Jurkat, Clone E6-1 (cell line): ENCODE measurements at places on chromosomes 6 and 20.

- no peak for DNase-seq
Observed at GRCh38 chr6:162416831-162417537, 310.6 kb downstream of the PRKN start.

GRCh38 chr20:4691753-4692152 lies 30.0 kb upstream of the PRND start:
- DNase-seq: no peak

GRCh38 chr20:55515832-55516231 lies 489.5 kb downstream of the CBLN4 start:
- DNase-seq: no peak

GRCh38 chr6:140766999-140767398 lies 1365.7 kb upstream of the GJE1 start:
- no peak for DNase-seq

- peak; percentile 47 for DNase-seq
Observed at GRCh38 chr20:43448748-43449535, 8.8 kb upstream of the SRSF6 start.

DNA sequence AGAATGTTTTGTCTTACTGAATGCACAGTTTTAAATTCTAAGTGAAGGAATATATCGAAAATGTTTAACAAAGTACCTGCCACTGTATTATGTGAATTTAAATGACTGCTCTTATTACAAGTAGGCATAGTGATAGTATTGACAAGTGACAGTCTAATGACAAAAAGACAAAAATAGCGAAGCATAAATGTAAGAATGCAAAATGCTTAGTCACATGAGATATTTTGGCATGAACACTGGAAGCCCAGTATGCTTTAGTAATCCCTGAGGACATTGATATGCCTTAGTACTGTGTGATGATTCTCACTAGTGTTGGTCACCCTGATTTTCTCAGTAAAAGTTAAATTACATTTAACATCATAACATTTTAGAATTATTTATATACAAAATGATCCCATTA lies 153.5 kb downstream of the EYA4 start:
- no peak for DNase-seq

GRCh38 chr6:128511506-128511905 lies 8.9 kb downstream of the PTPRK start:
- DNase-seq: no peak

DNA sequence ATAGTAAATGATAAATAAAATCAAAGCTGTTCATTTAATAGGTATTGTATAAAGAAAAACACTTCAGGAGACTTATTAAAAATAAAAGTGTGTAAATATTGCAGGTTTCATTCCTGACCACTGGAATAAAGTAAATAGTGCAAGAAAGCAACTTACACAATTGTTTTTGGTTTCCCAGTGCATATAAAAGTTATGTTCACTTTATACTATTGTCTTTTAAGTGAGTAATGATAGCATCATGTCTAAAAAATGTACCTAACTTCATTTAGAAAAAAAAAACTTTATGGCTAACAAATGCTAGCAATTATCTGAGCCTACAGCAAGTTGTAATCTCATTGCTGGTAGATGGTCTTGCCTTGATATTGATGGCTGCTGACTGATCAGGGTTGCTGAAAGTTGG lies 726.6 kb upstream of the POU3F2 start:
- DNase-seq: no peak

- no peak for DNase-seq
Observed at GRCh38 chr6:108463784-108464183, 96.9 kb upstream of the FOXO3 start.

GRCh38 chr6:25578538-25578937 lies 73.5 kb upstream of the SCGN start:
- DNase-seq: no peak

DNA sequence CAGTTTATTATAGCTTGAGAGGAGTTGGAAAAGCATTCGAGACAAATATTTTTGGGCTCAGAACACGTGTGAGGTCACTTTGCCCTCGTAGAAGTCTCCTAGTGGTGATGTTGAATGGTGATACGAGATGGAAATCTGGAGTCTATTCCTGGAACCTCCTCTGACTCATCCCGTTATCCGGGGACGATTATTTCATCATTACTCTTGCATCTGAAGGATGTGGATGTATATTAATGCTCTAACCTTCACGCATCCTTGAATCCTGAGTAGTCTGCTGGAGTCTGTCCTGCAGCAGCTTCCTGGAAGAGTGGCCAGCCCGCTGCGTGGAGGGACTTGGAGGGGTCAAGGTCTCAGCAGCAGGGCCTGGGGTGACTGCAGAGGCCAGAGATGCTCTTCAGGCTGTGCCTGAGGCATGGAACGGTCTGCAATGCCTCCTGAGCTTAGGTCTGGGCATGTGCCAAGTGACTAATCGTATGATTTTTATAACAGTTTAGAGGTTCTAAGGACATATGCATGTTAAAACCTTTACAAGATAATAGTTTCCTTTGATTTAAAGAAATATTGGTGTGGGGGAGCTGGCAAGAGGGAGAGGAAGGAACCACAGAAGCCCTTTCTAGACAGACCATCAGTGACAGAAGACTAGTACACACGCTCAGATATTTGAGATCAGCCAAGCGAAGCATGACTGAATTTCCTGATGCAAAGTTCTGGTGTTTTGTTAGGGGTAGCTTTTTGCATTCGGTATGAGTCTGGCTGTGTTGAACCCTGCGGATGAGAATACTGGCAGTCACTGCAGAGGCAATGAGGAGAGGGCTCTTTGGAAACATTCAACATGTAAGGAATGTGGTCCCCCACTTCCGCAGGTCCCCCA lies 400.2 kb downstream of the QKI start:
- no peak for DNase-seq

DNA sequence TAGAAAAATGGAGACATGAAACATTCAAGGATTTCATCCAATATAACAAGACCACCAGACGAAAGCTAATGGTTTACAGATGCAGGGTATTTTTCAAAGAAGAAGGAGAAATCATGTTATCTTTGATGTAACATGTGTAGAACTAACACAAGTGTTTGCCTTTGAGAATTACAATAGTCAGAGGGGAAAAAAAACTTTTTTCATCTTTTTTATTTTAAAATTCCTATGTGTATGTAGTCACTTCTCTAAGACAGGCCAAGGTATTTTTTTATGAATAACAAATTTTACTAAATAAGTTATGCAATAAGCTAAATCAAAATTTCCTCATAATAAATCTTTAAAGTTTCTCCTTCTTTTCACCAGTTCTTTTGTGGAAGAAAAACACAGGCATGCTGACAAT lies 161.4 kb downstream of the PDE7B start:
- no peak for DNase-seq

GRCh38 chr6:128663238-128663637 lies 142.8 kb upstream of the PTPRK start:
- no peak for DNase-seq

DNA sequence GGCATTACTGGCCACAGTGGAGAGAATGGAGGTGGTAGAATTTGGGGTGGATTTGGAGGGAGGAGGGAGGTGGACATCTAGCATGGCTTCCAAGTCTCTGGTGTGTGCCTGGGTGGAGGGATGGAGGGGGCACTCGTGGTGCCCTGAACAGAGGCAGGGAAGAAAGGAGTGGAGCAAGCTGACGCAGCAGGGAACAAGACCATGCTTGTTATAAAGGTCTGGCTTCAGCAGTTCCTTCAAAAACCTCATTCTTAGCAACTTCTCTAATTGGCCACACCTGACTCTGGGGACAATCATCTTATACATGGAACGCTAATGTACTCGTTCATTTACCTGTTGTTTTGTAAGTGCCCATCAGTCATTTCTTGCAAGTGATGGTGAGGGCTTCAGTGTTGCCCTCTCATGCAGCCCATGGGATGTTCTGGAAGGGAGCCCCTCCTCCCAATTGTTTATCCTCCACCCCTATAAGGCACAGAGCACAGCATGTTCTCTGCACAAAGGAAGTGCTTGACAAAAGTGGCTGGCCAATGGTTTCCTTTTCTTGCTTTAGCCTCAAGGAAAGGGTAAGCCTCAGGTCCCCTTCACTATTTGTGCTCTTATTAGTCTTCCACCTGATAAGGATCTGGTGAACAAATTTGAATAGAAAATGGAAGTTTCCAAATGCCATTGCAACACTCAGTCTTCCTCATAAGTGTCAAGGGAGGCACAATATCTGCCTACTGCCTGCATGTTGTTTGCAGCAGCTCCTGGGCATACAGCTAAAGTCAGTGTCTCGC lies 39.3 kb downstream of the GFOD1 start:
- DNase-seq: no peak

- no peak for DNase-seq
Observed at GRCh38 chr6:46642928-46643751, 9.5 kb downstream of the CYP39A1 start.

GRCh38 chr20:58071991-58072390 lies 156.5 kb downstream of the ANKRD60 start:
- DNase-seq: no peak

GRCh38 chr20:25303292-25304024 lies 55.6 kb downstream of the PYGB start:
- DNase-seq: no peak

DNA sequence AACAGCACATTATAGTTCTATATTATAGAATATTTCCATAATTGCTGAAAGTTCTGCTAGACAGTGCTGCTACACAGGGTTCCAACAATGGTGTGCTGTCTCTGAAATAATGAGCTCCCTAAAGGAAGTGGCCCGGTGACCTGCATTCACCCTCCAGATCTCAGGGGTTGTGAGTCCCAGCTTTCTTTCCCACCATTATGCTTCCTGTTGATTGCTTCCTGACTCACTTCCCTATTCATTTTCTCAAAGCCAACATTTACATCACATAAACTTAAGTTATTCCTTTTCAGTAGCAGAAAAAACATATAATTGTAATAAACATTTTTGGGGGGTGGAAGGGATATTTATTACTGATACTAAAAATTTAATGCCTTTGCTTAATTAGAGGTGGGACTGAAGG lies 12.9 kb upstream of the CCN6 start:
- no peak for DNase-seq

GRCh38 chr6:144879436-144879835 lies 594.3 kb downstream of the UTRN start:
- no peak for DNase-seq

DNA sequence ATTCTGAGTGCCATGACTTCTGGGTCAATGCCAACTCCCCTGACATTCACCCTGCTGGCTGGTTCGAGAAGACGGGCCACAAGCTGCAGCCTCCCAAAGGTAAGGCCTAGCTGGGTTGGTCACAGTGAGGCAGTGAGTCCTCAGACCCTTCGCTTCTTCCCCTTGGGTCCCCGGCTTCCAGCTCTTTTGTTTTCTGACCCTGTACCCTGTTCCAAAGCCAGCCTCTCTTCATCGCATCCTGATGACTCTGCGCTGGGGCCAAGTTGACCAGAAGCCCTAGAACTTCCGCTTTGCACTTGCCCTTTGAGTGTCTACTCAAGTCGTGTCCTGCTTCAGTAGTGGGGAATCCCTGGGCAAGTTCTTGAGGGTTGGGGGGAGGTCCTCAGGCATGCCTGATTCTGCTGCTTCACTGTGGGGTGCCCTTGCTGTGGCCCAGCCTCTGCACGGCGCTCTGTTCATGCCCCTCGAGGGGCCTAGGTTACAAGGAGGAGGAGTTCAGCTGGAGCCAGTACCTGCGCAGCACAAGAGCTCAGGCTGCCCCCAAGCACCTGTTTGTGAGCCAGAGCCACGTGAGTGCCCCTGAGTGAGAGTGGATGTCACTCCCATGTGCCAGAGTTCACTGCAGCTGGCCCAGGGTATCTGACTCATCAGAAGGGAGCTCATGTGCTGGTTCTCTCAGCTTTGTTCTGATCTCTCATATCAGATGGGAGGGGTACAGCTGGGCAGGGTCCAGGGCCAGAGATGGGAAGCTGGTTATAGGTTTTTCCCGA lies 23.0 kb downstream of the L3MBTL1 start:
- DNase-seq: no peak

GRCh38 chr6:31385041-31385440 lies 18.4 kb upstream of the MICA start:
- DNase-seq: no peak

- DNase-seq: no peak
Observed at GRCh38 chr20:45355209-45356084, 7.2 kb upstream of the SDC4 start.

DNA sequence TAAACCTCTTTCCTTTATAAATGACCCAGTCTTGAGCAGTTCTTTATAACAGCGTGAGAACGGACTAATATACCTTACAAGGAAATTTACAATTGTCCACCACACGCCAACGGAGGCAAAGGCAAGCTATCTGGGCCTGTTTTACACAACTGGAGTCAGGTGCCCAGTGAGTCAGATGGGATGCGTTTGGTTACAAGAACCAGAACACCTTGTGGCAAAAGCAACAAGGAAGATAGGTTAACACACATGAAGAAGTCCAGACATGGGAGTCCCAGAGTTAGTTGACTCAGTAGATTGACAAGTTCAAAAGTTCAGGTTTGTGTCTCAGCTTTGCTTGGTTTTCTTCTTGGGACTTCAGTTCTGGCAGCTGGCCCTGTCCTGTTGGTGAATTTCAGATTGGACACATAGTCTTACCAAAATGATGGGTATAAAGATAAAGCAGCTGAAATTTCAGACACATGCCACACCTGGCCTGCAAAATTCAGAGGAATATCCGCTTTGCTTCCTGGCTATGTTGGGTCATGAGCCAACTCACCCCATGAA lies 97.9 kb downstream of the PXDC1 start:
- no peak for DNase-seq

- DNase-seq: no peak
Observed at GRCh38 chr6:35810971-35811698, 6.0 kb downstream of the LHFPL5 start.

DNA sequence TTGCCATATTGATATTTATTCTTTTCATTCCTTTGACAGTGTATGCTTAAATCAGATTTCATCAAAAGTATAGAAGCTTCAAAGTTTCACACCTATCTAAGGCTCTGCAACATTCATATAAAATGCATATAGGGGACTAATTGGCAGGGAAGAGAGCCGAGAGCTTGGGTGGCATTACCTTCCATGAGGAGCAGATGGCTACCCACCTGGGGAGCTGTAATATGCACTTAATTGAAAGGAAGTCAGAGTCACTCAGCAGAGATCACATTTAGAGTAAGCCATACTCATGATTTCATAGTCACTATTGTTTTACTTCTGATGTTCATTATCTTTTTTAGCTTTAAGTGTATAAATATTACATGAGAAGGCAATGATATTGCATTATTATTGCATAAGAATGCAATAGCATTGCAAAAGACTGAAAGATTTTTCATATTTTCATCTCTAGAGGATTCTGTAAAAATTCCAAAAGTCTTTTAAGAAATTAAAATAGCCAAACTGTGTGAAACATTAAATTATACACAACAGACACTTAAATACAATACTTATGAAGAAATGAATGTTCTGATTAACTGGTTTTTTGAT lies 1305.2 kb downstream of the EPHA7 start:
- no peak for DNase-seq
